Activated T-cell treated with anti-CD3 and anti-CD28 coated beads, Interleukin-2, amount 50 U/mL, for 24 hours (primary cell): ENCODE measurements at places on chromosomes 2 and 18.

- no peak for DNase-seq
- H3K27ac ChIP-seq, result no peak overlapping the region
- H3K27me3 ChIP-seq, result no peaks in the 10 kb centered on the region
Measured at GRCh38 chr2:231223458-231223976, 25.1 kb downstream of the ARMC9 start.

DNA sequence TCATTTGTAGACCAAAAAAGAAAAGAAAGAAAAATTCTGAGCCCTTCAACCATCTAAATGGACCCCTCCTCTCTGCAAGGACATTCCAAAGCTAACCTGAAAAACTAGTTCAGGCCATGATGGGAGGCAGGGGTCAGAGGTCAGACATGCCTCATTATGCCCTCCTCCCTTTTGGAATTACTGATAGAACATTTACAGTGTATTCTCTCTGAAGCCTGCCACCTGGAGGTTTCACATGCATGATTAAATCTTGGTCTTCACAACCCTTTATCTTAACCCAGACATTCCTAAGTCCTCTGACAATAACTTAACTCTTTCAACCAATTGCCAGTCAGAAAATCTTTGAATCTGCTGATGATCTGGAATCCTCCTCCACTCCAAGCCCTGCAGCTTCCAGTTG is 86.0 kb downstream of the SPP2 start:
- DNase-seq, result no peak
- H3K27me3 ChIP-seq, result no peaks in the 10 kb centered on the region
- no peaks in the 10 kb centered on the region for H3K36me3 ChIP-seq
- H3K4me1 ChIP-seq, result peaks cover 26% of the 10 kb centered on the region
- no peak overlapping the region for H3K4me3 ChIP-seq
- no peak overlapping the region for H3K27ac ChIP-seq

DNA sequence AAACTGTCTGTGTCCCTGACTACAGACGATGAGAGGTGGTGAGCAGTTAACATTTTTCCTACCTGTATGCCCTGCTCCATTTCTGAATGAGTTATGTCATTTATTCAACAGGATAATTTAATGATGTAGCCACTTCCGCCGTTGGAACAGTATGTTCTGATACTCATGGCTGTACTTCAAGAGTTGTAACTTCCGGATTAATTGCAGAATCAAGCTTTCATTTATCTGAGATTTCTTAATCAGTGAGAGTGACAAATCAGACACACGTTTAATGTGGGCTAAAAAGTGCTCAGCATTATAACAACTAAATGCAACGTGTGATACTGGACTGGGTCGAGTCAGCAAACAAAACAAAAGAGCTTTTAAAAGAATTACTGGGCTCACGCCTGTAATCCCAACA is 107.7 kb downstream of the KCTD1 start:
- no peaks in the 10 kb centered on the region for H3K36me3 ChIP-seq
- H3K4me3 ChIP-seq, result no peak overlapping the region
- H3K4me1 ChIP-seq, result no peaks in the 10 kb centered on the region
- no peak overlapping the region for H3K27ac ChIP-seq

DNA sequence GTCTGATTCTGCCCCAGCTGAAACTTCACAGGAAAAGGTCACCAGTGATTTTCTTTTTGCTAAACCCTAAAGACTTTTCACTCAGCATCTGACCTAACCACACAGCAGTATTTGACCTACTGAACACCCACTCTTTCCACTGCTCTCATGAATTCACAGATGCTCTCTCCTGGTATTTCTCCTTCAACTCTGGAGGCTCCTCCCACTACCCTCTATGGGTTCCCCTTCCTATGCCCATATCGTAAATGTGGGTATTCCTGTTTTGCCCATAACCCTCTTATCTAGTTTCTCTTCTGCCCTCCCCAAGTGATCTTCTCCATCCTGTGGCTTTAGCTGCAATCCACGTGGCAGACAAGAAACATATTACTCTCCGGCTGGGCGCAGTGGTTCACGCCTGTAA is 7.6 kb downstream of the PLEKHM3 start:
- no peak for DNase-seq
- no peaks in the 10 kb centered on the region for H3K27me3 ChIP-seq
- H3K4me1 ChIP-seq, result peaks cover 47% of the 10 kb centered on the region
- H3K36me3 ChIP-seq, result peaks cover 2% of the 10 kb centered on the region
- H3K27ac ChIP-seq, result peak overlapping the region; percentile 83
- peak overlapping the region; percentile 6 for H3K4me3 ChIP-seq

GRCh38 chr2:21070341-21071257 is 26.7 kb upstream of the APOB start:
- no peak overlapping the region for H3K4me3 ChIP-seq
- no peaks in the 10 kb centered on the region for H3K36me3 ChIP-seq
- H3K27ac ChIP-seq, result no peak overlapping the region

DNA sequence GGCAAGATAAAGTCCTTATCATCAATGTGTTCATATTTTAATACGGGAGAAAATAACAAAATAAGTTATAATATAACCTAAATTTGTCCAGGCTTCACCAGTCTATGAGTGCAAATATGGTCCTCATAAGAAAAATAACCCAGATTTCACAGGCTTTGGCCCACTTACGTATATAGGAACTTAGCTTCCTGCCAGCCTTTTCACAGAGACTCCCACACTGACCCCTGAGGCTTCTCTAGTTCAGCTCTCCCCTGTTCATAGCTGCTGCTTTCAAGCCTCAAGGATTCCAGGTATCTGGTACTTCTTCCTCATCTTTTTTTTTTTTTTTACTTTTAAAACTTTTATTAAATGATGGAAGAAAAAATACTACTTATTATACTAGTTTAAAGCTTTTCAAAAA is 74.9 kb upstream of the PELI1 start:
- no peaks in the 10 kb centered on the region for H3K27me3 ChIP-seq
- peaks cover 64% of the 10 kb centered on the region for H3K4me1 ChIP-seq
- no peak for DNase-seq

DNA sequence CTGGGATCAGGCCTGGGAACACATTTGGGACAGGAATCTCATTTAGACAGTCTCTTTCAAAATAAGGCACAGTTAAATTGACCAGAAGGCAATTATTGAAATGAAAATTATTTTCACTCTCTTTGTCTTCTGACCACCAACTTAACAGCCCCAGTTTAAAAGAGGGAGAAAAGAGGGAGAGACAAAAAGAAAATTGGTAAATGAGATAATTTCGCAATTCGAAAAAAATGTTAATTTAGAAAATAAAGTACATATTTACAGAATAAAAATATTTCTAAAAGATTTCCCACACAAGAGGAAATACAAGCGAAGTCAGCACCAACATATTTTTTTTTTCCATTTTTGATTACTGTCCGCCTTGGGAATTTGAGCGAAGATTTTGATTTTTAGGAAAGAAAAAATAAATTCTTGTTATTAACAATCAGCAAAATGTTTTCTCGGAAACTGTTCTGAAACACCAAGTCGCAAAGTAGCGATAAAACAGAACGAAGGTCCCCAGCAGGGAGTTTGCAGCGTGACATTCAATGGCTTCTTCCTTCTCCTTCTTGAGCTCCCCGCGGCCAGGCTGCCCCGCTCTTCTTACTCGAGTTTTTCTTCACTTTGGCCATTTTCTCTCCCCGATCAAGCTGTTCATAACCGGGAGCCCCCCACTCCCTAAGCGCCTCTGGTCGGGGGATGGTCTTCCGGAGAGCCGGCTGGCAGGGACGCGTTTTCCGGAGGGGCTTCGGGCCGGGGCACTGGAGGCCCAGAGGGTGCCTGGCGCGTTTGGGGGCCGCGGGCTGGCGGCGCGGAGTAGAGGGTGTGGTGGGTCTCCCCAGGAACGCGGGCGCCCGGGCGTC is 5.0 kb downstream of the SP9 start:
- H3K4me3 ChIP-seq, result no peak overlapping the region
- no peaks in the 10 kb centered on the region for H3K36me3 ChIP-seq
- H3K27me3 ChIP-seq, result peaks cover 84% of the 10 kb centered on the region
- H3K4me1 ChIP-seq, result peaks cover 48% of the 10 kb centered on the region
- no peak for DNase-seq
- H3K27ac ChIP-seq, result peak overlapping the region; percentile 37

GRCh38 chr2:219991116-219991515 is 363.7 kb downstream of the SLC4A3 start:
- no peak overlapping the region for H3K27ac ChIP-seq
- peaks cover 4% of the 10 kb centered on the region for H3K27me3 ChIP-seq
- DNase-seq, result no peak
- no peaks in the 10 kb centered on the region for H3K4me1 ChIP-seq
- no peak overlapping the region for H3K4me3 ChIP-seq
- no peaks in the 10 kb centered on the region for H3K36me3 ChIP-seq

DNA sequence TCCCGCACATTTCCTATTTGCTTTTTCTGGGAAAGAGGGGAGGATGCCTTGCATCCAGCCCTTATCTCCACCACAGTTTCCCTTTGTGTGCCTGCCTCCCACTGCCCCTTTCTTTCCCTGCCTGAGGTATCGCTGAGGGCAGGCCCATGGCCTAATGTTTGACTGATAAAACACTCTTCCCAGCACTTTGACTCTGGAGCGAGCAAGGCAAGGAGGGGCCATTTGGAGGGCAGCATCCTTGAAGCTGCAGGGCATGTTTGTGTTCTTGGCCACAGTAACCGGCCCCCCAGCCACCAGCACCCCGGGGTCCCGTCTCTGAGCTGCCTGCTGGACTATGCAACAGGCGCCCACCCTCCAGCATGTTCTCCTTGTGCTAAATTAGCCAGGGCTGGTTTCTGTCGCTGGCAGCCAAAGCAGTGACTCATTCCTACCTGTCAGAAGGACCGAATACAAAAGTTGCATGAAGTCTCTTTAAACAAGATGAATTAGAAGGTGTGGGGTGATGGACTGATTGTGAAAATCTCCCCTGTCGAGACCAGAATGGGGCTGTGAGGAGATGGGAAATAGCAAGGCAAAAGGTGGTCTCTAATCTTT is 50.7 kb downstream of the BCL2L11 start:
- H3K36me3 ChIP-seq, result peaks cover 15% of the 10 kb centered on the region
- H3K27ac ChIP-seq, result no peak overlapping the region
- no peak for DNase-seq

- H3K27me3 ChIP-seq, result no peaks in the 10 kb centered on the region
- DNase-seq, result no peak
Measured at GRCh38 chr2:64213532-64214275, 69.5 kb upstream of the PELI1 start.

GRCh38 chr2:23776021-23776420 is 150.9 kb downstream of the ATAD2B start:
- peaks cover 75% of the 10 kb centered on the region for H3K36me3 ChIP-seq
- DNase-seq, result no peak
- H3K27ac ChIP-seq, result no peak overlapping the region
- H3K27me3 ChIP-seq, result no peaks in the 10 kb centered on the region
- no peaks in the 10 kb centered on the region for H3K4me1 ChIP-seq

GRCh38 chr18:45449418-45450227 is 165.7 kb upstream of the SLC14A2 start:
- no peaks in the 10 kb centered on the region for H3K4me1 ChIP-seq
- H3K4me3 ChIP-seq, result no peak overlapping the region
- peaks cover 20% of the 10 kb centered on the region for H3K27me3 ChIP-seq
- H3K27ac ChIP-seq, result no peak overlapping the region

DNA sequence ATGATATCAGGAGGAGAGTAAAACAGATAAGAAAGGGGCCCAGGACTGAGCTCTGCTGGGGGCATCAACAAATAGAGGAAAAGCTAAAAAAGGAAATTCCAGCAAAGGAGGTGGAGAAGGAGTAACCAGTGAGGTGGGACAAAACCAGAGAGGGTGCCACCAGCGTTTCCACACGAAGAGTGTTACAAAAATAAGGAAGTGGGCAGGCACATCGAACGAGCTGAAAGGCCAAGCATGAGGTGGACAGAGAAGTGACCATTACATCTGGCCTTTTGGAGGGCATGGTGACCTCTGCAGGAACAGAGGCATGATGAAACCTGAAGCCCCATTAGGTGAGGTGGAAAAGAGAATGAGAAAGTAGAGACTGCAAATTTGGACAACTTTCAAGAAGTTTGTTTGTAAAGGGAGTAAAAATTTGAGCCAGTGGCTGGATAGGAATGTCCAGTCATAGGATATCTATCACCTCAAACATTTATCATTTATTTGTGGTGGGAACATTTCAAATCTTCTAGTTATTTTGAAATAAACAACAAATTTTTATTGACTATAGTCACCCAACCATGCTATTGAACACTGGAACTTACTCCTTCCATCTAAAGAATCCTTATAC is 18.4 kb upstream of the VIT start:
- peaks cover 13% of the 10 kb centered on the region for H3K4me1 ChIP-seq
- H3K27ac ChIP-seq, result no peak overlapping the region
- H3K36me3 ChIP-seq, result no peaks in the 10 kb centered on the region
- H3K27me3 ChIP-seq, result peaks cover 17% of the 10 kb centered on the region
- no peak for DNase-seq
- no peak overlapping the region for H3K4me3 ChIP-seq

DNA sequence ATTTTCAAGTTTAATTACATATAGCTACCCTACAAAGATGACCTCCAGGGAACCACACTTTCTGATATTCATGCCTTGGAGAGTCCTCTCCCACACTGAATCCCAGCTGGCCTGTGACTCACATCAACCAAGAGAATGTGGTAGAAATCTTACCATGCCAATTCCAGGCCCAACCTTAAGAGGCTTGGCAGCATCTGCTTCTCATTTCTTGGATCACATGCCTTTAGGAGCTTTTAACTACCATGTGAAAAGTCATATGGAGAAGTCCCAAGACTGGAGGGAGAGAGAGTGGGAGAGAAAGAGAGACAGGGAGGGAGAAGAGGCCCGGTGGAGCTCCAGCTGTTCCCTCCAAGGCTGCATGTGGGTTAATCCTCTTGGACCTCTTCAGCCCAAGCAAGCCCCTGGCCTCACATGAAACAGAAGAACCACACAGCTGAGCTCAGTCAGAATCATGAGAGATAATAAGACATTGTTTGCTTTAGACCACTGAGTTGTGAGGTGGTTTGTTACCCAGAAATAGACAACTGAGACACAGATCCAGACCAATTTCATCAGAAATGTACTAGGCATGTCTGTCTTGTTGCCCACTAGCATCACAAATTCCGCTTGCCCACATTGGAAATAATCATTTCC is 190.7 kb downstream of the MTCL1 start:
- H3K27ac ChIP-seq, result no peak overlapping the region
- H3K27me3 ChIP-seq, result peaks cover 6% of the 10 kb centered on the region
- H3K4me3 ChIP-seq, result no peak overlapping the region
- H3K36me3 ChIP-seq, result no peaks in the 10 kb centered on the region
- H3K4me1 ChIP-seq, result no peaks in the 10 kb centered on the region
- DNase-seq, result no peak

- H3K27ac ChIP-seq, result no peak overlapping the region
- H3K4me3 ChIP-seq, result no peak overlapping the region
- DNase-seq, result no peak
- H3K4me1 ChIP-seq, result no peaks in the 10 kb centered on the region
- H3K27me3 ChIP-seq, result peaks cover 40% of the 10 kb centered on the region
Measured at GRCh38 chr2:238597638-238598528, 171.2 kb downstream of the ASB1 start.
